Liver (tissue), 10 donors: ENCODE measurements at places on chromosomes 12 and 14.

DNA sequence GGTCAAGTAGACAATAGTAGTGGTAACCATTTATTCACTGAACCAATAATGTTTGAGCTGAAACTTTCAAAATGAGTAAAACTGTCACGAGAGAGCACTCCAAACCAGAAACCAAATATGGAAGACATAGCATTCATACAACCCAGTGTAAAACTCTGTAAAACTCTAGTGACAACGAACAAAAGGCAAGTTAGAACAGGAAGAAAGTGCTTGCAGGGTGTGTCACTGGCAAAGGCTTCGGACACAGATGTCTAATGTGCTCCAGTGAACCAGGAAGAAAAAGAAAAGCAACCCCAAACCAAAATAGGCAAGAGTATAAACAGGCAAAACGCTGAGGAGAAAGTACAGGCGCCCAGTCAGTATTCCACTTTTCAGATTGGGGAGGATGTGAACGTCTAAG, 79.3 kb upstream of the FZD10 start:
- DNase-seq = no peak

- DNase-seq = peak; percentile 61
Observed at GRCh38 chr12:22082190-22082701, 36.2 kb downstream of the CMAS start.

- DNase-seq = no peak
Observed at GRCh38 chr12:49948866-49949845, 1.4 kb upstream of the AQP2 start.

- no peak for DNase-seq
Observed at GRCh38 chr12:112031472-112031871, 18.2 kb downstream of the ERP29 start.

GRCh38 chr14:96584199-96584906, 82.2 kb downstream of the PAPOLA start:
- peak; percentile 54 for DNase-seq

DNA sequence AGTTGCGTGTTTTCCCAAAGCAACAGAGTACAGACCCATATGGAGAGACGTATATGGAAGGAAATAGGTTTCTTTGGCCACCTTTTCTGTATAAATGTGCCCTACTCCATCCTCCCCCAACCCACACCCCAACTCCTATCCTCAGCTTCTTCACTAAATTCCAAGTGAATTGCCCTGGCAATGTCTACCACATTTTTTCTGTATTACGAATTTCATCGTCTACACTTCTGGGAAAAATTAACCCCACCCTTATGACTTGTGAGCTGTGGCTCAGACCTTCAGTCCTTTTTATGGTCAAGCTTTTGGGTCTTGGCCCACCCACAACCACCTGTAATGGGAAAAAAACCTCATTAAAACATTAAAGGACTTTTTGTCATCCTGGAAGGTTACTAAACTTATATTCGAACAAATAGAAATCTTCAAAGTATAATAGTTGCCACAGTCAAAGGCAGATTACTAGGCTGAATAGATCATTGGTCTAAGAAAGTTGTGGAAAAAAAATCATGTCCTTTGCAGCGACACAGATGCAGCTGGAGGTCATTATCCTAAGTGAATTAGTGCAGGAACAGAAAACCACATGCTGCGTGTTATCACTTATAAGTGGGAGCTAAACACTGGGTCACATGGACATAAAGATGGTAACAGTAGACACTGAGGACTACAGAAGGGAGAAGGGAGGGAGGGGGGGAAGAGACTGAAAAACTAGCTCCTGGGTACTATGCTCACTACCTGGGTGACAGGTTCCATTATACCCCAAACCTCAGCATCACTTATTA, 15.7 kb upstream of the NFKBIA start:
- DNase-seq = no peak
